ENCODE measurements at places on chromosomes 5 and 9.
A peak's percentile ranks its signal among the peaks of the same experiment; 100 is the strongest.

DNA sequence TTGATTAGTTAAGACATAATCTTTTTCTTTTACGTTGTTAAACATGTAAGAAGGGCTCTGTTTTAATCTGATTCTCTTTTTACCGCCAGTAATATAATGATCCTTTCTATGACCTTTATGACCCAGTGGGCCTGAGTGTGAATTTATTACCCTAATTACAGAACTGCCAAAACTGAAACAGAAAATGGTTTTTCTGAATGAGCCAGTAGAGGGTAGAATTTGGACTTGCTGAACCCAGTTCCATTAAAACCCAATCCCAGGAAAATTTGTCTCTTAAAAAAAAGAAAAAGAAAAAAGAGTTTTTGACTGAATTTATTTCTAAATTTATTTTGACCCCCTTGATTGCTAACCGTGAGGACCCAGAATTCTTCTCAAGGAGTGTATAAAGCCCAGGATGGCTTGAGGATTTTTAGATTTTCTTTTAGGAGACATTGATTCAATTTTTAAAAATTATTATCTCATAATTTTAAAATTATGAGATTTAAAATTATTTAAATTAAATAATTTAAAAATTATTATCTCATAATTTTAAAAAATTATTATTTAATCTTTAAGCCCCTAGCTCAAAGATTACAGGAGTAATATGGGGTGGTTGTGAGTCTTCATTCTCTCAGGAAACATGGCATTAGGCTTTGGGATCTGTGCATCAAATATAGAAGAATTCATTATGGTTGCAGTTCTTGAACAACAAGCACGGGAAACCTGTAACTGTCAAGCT, 94.1 kb upstream of the GLIS3 start:
- no peak for DNase-seq

DNA sequence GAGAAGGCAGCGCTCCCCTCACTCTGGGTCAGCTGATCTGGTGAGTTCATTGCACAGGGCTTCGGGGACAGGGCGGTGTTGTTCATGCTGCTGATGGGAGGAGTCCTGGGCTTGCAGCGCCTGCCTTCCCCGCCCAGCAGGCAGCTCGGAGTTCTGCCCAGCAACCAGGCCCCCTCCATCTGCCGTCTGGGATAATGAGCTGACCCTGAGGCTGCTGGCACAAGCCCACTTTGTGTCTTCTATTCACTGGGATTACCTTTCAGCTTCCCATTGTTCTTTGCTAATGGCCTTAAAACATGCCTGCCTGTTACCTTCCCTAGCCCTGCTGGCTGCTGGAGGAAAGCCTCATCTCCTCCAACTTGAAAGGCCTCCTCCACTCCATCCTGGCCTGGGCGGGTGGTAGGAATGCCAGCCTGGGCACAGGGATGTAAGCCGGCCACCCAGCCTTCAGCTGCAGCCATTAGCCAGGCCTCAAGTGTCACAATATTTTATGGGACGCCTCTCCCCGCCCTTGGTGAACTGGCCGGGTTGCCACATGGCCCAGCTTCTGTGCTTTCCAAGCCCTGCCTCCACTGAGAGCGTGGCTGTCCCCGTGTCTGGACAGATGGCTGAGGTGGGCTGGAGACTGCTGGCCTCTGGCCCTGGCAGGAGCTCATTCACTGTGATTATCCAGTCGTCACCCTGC, 70.4 kb downstream of the GADD45G start:
- no peak for DNase-seq

- no peak for DNase-seq
Measured at GRCh38 chr5:171646102-171647042, 139.2 kb upstream of the SMIM23 start.

DNA sequence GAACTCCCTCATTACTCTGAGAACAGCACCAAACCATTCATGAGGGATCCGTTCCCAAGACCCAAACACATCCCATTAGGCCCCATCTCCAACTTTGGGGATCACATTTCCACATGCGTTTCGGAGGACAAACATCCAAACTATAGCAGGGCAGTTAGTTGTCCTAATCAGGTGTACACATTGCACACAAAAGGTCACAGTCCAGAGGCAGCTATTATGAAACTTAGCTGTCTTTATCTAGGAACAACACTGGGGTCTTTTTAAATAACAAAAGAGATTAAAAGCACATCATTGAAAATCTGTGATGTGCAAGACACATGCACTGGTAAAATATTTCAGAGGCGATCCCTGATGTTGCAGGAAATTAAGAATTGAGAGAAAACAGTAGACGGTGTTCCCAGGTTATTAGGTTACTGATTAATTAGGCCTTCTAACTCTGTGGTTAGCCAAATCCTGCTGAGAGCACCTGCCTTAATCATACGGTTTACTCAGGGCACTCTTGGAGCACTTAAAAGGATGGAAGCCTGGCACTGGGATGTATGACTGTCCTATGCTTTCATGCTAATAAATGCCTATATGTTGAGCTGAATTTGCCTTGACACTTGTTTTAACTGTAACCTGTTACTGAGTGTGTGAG, 1574.5 kb upstream of the WWC1 start:
- DNase-seq: no peak

DNA sequence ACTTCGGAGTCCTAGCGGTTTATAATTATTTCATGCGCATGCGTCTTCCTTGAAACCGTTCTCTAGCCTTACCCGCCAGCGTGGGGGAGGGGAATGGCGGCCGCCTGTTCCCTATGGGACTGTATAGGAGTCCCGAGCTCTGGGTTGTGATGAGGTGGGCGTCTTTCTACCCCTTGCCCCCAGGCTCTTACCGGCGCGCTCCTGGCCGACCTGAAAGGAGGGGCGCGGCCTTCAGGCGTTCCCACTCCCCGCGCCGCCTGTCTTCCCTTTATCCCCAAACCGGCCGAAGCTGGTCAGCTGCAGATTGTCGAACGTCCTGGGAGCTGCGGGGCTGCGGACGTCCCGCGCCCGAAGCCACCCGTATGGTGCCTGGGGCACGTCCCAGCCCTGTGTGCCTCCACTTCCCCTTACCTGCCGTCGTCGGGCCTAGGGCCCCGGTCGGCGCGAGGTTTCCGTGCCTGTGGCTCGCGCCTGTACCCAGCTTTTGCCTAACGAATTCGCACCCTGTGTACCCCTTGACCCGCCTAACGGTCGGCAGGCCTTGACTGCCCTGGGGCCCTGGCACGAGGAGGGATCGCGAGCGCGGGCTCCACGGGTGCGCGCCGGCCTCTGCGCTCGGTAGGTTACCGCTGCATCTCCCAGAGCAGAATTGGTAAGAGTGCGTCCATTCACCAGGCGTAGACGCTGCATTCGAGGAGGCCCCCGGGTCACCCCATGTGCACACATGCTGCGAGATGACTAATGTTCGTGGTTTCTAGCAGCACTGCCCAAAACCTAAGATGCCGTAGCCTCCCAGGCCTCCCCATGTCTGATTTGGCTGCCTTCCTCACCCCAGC, 653 bp upstream of the HNRNPH1 start:
- DNase-seq: no peak

DNA sequence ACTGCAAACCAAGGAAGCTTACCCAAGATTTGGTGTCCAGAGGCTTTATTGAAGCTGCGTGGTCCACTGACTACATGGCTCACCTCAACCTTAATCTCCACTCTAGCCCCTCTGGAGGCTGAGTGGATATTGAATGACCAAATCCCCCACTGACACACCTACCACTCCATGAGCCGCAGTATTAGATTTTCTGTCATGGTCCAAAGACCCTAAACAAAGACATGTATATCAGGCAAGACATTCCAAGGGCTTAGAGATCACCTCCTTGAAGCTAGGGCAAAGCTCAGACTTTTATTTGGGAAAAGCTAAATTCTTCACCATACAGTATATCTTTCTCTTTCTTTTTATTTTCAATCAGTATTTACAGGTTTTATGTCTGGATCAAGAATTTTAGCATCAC, 346.2 kb upstream of the CTNND2 start:
- no peak for DNase-seq

GRCh38 chr5:111734013-111734412, 23.0 kb downstream of the NREP start:
- DNase-seq: no peak

DNA sequence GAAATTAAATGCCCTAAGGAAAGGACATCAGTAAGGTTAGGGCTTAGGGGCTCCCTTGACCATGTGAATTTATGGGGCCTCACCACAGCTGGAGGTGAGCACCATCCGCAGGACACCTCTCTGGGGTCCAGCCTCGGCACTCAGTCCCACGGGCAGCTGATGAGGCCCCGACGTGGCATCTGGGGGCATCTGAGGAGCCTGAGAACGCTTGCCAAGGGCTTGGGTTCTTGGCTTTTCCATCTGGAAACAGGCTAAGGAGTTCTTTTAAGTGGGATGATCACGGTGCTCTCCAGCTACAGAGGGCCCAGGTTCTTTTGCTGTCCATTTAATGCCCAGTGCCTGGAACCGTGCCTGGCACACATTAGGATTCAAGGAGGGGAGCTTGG, 3.6 kb downstream of the NKX2-5 start:
- no peak for DNase-seq

DNA sequence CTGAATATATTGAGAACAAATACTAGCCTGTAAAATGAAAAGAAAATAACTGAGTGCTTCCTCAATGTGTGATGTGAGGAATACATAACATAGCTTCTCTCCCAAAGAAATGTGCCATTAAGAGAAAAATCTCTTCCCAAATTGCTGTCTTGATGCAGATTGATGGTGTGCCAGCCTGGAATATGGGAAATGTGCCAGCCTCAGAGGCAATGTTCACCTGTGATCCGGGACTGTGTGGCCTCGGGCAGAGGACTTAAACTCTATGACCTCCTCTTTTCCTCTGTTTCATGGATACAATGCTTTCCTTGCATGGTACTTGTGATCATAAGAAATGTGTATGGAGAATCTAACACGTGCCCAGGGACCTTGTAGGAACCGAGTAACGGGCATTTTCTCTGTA, 370.9 kb downstream of the DIRAS2 start:
- no peak for DNase-seq

GRCh38 chr9:81423589-81424326, 265.6 kb downstream of the TLE1 start:
- no peak for DNase-seq

- no peak for DNase-seq
Measured at GRCh38 chr9:78291240-78291925, 5.5 kb upstream of the PSAT1 start.

- DNase-seq: peak; percentile 64
Measured at GRCh38 chr5:74641735-74642542, 1.4 kb upstream of the ENC1 start.
